ENCODE measurements at places on chromosomes 1 and 21.

DNA sequence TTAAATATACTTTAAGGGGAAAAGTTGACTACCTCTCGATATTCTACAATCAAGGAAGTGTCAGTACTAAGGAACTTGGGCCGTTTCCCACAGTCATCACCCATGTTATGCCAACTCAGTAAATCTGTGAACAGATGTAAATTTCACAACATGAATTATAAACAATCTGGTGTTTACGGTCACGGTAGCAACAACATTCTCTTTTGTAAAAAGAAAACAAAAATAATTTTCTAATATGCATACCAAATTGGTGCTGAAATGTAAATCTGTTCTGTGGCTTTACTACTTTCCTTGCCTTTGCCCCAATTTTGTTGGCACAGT is 1.2 kb downstream of the SH3GLB1 start:
- no peak for DNase-seq

- DNase-seq = no peak
These were observed 550.9 kb downstream of the SMYD3 start for GRCh38 chr1:245956225-245956624.

- no peak for DNase-seq
These were observed 5.7 kb downstream of the C1orf210 start for GRCh38 chr1:43279666-43280065.

DNA sequence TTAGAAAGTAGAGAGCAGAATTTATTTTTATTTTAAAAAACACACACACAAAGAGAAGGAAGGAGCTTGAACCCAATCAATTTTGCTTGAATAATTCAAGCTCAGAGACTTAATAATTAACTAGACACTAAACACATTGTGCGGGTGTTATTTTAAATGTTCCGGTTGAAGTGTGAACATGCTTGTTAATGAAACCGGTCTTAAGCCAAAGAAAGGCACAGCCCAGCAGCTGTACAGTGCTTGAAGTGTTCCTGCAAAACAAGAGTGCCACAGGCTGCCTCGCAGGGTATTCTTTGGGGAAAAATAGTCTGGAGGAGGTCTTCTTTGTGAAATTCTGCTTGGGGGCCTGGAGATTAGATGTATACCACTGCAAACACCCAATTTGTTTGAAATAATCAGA is 2.2 kb upstream of the CDC42BPA start:
- no peak for DNase-seq

- no peak for DNase-seq
These were observed 265.2 kb downstream of the BRINP3 start for GRCh38 chr1:190212450-190212849.

DNA sequence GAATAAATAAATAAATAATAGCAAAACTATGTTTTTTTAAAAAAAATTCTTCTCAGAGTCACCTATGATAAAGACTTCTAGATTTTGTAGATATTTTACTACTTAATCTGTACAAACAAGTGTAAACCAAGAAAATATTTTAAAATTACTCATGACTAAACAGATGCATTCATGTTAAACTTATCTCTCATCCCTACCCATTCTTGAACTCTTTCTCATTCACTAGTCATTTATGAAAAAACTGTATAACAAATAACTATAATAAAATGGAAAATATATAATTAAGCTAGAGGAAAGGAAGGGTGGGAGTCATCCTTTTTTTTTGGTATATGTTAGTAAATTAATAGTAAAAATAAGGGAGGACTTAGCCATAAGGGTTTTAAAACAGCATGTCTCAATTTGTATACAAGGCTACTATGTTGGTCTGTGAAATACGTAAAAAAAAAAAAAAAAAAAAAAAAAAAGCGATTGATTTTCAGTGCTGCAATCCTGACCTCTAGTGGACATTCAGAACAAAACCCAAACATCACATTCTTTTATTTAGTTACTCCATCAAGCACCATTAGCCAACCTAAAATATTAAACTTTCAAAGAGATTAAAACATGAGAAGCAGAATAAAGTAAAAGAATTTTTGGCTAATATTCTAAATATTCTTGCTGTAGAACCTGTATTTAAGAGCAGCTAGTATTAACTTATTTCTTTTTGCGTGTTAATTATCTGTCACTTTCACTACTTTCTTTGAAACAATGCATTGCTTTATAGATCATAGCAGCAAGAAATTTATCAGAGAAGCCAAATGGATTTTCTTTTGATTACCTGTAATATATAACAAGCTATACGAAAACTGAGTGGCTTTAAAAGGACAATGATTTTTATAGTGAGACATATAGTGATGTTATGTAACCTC is 255.8 kb upstream of the CACYBP start:
- DNase-seq = peak; percentile 62

- no peak for DNase-seq
These were observed 170.0 kb upstream of the KCTD3 start for GRCh38 chr1:215397106-215397505.

All from A172 (cell line).